Hepatocyte (in vitro differentiated cells): ENCODE measurements at places on chromosomes 13 and 19. TPM values are rescaled to one million over a fixed set of nuclear protein-coding genes. Genes with fewer than 3 reads are reported as not detected.

NEK5 gene
- 1.2 and 1.3 TPM in 2 replicates for polyA plus RNA-seq

ICAM5 gene
- polyA plus RNA-seq = 0.57 and 3.3 TPM in 2 replicates

RXFP2 gene
- not detected in 2 replicates for polyA plus RNA-seq

KDELR1 gene
- polyA plus RNA-seq = 278 and 288 TPM in 2 replicates

CAPN12 gene
- polyA plus RNA-seq = 24.3 and 38.9 TPM in 2 replicates

LGALS7 gene
- 1.2 TPM in 2 replicates for polyA plus RNA-seq

CEBPA gene
- 65.1 and 103 TPM in 2 replicates for polyA plus RNA-seq

NKG7 gene
- 0.44 TPM in 1 of 2 replicates, not detected in the other for polyA plus RNA-seq

FFAR2 gene
- 0.64 TPM in 1 of 2 replicates, not detected in the other for polyA plus RNA-seq

CASP14 gene
- polyA plus RNA-seq = not detected in 2 replicates

C13orf42 gene
- not detected in 2 replicates for polyA plus RNA-seq

CYP4F3 gene
- 1.3 and 2.2 TPM in 2 replicates for polyA plus RNA-seq

VSTM1 gene
- not detected in 2 replicates for polyA plus RNA-seq

DNA sequence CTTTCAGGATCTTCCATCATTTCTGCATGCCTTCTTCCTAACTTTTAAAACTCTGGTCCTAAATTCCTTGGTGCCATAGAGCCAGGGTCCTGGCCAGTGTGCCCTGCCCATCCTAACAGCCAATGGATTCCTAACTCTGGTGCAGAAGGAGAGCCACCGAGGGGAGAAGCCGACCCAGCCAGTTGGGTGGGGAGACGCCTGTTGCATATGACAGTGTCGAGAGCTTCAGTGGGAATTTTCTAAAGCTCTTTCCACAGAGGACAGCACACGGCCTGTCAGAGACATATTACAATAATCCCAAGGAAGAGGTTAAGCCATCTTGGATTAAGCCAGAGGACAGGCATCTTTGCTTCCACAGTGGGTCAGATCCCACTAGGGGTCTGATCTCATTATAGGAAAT is 180.4 kb downstream of the ZNF536 start:
- no peaks in the 10 kb centered on the region for H3K36me3 ChIP-seq
- no peak overlapping the region for H3K4me3 ChIP-seq
- H3K27ac ChIP-seq = no peak overlapping the region

DNA sequence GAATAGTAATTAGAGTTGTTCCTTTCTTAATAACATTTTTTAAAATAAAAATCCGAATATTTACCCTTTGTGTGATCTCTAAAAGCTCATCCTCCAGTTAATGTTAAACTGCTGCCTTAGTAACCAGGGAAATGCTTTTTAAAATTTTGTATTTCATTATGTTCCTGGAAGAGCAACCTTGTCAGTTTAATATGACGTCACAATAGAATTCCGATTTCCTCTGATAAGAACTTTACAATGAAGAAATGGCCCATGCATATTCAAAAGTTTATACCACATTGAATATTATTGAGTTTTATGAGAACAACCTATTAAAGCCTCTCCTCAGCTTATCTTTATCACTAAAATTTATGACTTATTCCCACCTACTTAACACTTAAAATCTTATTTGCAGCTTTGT is 1566.6 kb downstream of the EFNB2 start:
- no peak for DNase-seq
- no peak overlapping the region for H3K27ac ChIP-seq
- no peaks in the 10 kb centered on the region for H3K36me3 ChIP-seq
- H3K4me3 ChIP-seq = no peak overlapping the region
- H3K27me3 ChIP-seq = no peaks in the 10 kb centered on the region
- no peaks in the 10 kb centered on the region for H3K4me1 ChIP-seq

DNA sequence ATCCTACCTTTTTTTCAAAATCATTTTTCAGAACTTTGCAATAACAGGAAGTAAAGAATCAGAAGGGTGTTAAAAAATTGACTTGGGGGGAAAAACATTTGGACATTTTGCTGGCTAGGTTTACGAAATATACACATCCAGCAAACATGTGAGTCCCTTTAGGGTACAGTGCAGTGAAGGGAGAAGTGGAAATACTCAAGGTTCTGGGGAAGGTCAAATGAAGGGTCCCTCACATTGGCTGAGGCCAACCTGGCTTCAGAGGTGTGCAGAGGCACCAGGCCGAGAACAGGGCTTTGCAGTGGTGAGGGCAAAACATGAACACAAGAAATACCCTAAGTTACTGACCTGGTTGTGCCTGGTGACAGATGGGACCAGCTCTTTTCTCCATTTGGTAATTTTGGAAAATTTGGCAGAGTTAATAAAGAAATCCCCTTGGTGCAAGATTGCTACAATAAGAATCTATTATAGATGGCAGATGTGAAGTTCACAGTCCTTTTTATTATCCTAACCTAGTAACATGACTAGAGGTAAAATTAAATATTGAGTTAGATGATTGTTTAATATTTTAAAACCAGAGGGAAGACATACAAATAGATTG is 1.5 kb upstream of the UPF3A start:
- H3K4me3 ChIP-seq = no peak overlapping the region
- H3K27ac ChIP-seq = peak overlapping the region; percentile 100
- DNase-seq = no peak
- no peaks in the 10 kb centered on the region for H3K36me3 ChIP-seq

- H3K27me3 ChIP-seq = no peaks in the 10 kb centered on the region
- H3K4me1 ChIP-seq = no peaks in the 10 kb centered on the region
- H3K4me3 ChIP-seq = no peak overlapping the region
- DNase-seq = no peak
- no peak overlapping the region for H3K27ac ChIP-seq
Observed at GRCh38 chr13:109657395-109657794, 129.0 kb downstream of the IRS2 start.

DNA sequence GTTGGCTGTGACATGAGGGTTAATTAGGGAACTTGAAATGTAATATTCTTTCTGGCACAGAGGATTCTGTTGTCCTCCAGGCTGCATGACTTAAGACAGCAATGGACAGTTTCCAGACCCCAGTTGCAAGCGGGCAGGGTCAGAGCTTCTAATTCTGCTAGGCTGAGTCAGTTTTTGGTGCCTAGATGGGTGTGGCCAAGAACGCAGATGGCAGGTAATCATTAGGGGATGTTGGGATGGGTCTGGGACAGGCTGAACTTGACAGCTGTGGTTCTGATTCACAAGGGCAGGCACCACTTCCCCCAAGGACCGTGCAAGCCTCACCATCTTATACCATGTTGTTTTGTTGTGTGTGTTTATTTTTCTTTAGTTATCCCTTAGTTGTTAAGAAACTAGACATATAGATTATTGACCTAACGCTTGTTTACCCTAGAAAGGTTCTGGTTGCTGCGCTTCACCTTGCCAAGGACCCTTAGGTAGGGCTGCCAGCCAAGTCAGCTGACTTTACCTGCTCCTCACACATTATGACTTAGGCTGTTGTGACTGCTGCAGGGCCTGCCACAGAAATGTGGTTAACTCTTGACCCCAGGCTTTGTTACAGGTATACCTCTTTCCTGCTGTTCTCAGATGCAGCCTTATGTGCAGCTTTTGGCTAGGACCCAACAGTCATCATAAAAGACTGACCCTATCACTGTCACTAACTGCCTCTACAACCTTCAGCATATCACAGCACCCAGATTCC is 117.7 kb upstream of the KLF12 start:
- H3K4me1 ChIP-seq = no peaks in the 10 kb centered on the region
- H3K36me3 ChIP-seq = no peaks in the 10 kb centered on the region
- no peak overlapping the region for H3K27ac ChIP-seq
- H3K27me3 ChIP-seq = no peaks in the 10 kb centered on the region

DNA sequence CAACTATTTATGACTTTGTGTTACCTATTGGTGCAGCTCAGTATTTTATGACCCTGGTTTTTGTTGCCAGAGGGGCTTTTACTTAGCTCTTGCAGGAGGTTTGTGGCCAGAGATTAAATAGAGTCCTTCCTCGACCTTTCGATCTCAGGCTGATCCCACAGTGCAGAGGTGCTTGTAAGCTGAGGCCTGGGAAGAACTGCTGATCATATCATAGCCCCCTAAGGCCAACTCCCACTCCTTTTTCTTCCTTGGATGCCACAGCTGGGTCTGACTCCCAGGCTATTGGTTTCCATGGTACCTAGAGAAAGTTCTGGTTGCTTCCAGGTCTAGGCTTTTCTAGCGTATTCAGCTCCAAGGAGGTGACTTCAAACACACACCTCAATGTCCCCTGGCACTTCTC is 324.9 kb downstream of the FOXO1 start:
- H3K27ac ChIP-seq = peak overlapping the region; percentile 30
- H3K27me3 ChIP-seq = no peaks in the 10 kb centered on the region
- DNase-seq = no peak
- peaks cover 27% of the 10 kb centered on the region for H3K4me1 ChIP-seq

DNA sequence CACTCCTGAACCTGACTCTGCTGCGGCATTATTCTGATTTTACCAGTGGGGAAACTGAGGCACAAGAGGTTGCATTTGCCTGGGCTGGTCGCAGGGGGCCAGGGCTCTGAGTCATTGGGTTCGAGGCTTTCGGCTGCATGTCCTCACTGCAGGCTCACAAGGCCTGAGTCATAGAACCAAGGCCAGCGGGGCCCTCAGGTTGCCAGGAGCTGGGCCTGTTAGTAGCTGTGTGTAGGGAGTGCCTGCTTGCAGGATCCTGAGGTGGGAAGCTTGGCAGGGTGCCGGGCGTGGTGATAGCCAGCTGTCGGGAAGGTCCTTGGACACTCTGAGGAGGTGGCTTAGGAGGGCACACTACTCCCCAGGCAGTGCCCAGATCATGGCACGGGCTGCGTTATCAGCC is 21.6 kb upstream of the F2RL3 start:
- no peak for DNase-seq
- H3K27me3 ChIP-seq = no peaks in the 10 kb centered on the region
- no peak overlapping the region for H3K4me3 ChIP-seq
- no peak overlapping the region for H3K27ac ChIP-seq
- no peaks in the 10 kb centered on the region for H3K4me1 ChIP-seq

GRCh38 chr13:100515410-100515800 is 73.2 kb downstream of the GGACT start:
- no peak overlapping the region for H3K4me3 ChIP-seq
- H3K36me3 ChIP-seq = no peaks in the 10 kb centered on the region
- no peaks in the 10 kb centered on the region for H3K27me3 ChIP-seq
- no peak overlapping the region for H3K27ac ChIP-seq
- no peak for DNase-seq

GRCh38 chr19:3852614-3853254 is 16.1 kb downstream of the ZFR2 start:
- no peaks in the 10 kb centered on the region for H3K27me3 ChIP-seq
- no peak overlapping the region for H3K27ac ChIP-seq
- no peak overlapping the region for H3K4me3 ChIP-seq
- H3K4me1 ChIP-seq = no peaks in the 10 kb centered on the region

- H3K27me3 ChIP-seq = no peaks in the 10 kb centered on the region
- no peaks in the 10 kb centered on the region for H3K36me3 ChIP-seq
- peak; percentile 90 for DNase-seq
- no peaks in the 10 kb centered on the region for H3K4me1 ChIP-seq
- peak overlapping the region; percentile 1 for H3K27ac ChIP-seq
- H3K4me3 ChIP-seq = no peak overlapping the region
Observed at GRCh38 chr13:35953537-35954206, 177.5 kb downstream of the DCLK1 start.

- H3K36me3 ChIP-seq = no peaks in the 10 kb centered on the region
- DNase-seq = no peak
- no peaks in the 10 kb centered on the region for H3K27me3 ChIP-seq
- H3K4me1 ChIP-seq = peaks cover 6% of the 10 kb centered on the region
- H3K27ac ChIP-seq = no peak overlapping the region
Observed at GRCh38 chr19:44566984-44567383, 37.5 kb upstream of the CEACAM20 start.

DNA sequence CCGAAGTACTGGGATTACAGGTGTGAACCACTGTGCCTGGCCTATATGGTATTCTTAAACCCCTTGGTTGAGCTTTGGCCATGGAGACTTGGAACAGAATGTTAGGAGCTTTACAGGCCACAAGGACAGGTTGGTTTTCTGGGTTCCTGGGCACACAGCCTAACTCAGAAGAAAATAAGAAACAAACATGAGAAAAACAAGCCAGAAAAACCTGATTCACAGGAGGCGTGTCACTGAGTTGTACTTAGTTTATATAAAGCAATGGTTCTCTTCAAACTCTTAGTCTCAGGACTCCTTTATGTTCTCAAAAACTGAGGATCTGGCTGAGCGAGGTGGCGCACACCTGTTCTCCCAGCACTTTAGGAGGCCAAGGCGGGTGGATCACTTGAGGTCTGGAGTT is 125.1 kb upstream of the SPATA13 start:
- no peak for DNase-seq
- H3K36me3 ChIP-seq = no peaks in the 10 kb centered on the region
- H3K27me3 ChIP-seq = no peaks in the 10 kb centered on the region
- no peak overlapping the region for H3K27ac ChIP-seq
- H3K4me1 ChIP-seq = peaks cover 38% of the 10 kb centered on the region
- no peak overlapping the region for H3K4me3 ChIP-seq

GRCh38 chr19:38528931-38529330 is 88.8 kb downstream of the MAP4K1 start:
- no peaks in the 10 kb centered on the region for H3K27me3 ChIP-seq
- no peaks in the 10 kb centered on the region for H3K36me3 ChIP-seq
- no peaks in the 10 kb centered on the region for H3K4me1 ChIP-seq
- H3K4me3 ChIP-seq = no peak overlapping the region
- no peak for DNase-seq
- no peak overlapping the region for H3K27ac ChIP-seq

GRCh38 chr13:85710545-85710944 is 88.7 kb downstream of the SLITRK6 start:
- no peaks in the 10 kb centered on the region for H3K27me3 ChIP-seq
- H3K4me1 ChIP-seq = no peaks in the 10 kb centered on the region
- H3K4me3 ChIP-seq = no peak overlapping the region

GRCh38 chr19:38399537-38399936 is 3.4 kb upstream of the FAM98C start:
- no peak overlapping the region for H3K4me3 ChIP-seq
- H3K36me3 ChIP-seq = no peaks in the 10 kb centered on the region
- H3K27ac ChIP-seq = no peak overlapping the region
- no peak for DNase-seq
- H3K4me1 ChIP-seq = no peaks in the 10 kb centered on the region
- H3K27me3 ChIP-seq = no peaks in the 10 kb centered on the region

DNA sequence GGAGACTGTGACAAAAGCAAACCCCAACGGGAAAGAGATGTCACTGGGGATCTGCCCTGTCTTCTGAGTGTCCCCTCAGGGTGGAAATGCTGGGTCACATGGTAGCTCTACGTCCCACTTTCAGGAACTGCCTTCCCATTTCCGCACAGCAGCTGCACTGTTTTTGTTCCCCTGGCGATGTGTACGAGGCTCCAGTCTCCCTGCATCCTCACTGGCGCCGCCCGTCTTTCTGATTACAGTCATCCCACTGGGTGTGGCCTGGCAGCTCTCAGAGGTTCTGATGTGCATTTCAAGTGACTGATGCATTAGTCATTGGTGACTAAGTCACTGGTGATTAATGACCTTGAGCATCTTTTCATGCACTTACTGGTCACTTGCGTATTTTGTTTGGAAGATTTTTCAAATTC is 21.2 kb downstream of the PCID2 start:
- H3K4me1 ChIP-seq = no peaks in the 10 kb centered on the region
- no peaks in the 10 kb centered on the region for H3K27me3 ChIP-seq
- H3K27ac ChIP-seq = peak overlapping the region; percentile 80
- no peak overlapping the region for H3K4me3 ChIP-seq
- DNase-seq = peak; percentile 84

GRCh38 chr13:98942997-98943396 is 34.9 kb downstream of the DOCK9 start:
- DNase-seq = no peak
- H3K36me3 ChIP-seq = no peaks in the 10 kb centered on the region
- H3K4me1 ChIP-seq = peaks cover 6% of the 10 kb centered on the region
- H3K27me3 ChIP-seq = no peaks in the 10 kb centered on the region
- H3K27ac ChIP-seq = no peak overlapping the region

GRCh38 chr13:49495783-49496762 is at the start of gene PHF11:
TSS of gene PHF11 (plus strand) at chr13:49495953. CDS start at chr13:49496002, 49 bp downstream.
- peaks cover 3% of the 10 kb centered on the region for H3K4me1 ChIP-seq
- H3K27ac ChIP-seq = peak within 1 kb of the TSS; percentile 98
- DNase-seq = peak; percentile 86
- H3K36me3 ChIP-seq = no peaks in the 10 kb centered on the region
